ENCODE measurements at places on chromosomes 12 and 14.

GRCh38 chr14:33949411-33949893 lies 1.4 kb downstream of the EGLN3 start:
- no peak for DNase-seq

- DNase-seq = no peak
Measured at GRCh38 chr14:90717916-90718315, 98.3 kb downstream of the TTC7B start.

- DNase-seq = no peak
Measured at GRCh38 chr14:86462193-86462753, 932.3 kb downstream of the FLRT2 start.

GRCh38 chr12:74794522-74794921 lies 256.9 kb downstream of the ATXN7L3B start:
- DNase-seq = no peak

- peak; percentile 83 for DNase-seq
Measured at GRCh38 chr12:105455261-105455660, 124.8 kb downstream of the C12orf75 start.

GRCh38 chr14:76133103-76133502 lies 18.6 kb upstream of the GPATCH2L start:
- DNase-seq = no peak

DNA sequence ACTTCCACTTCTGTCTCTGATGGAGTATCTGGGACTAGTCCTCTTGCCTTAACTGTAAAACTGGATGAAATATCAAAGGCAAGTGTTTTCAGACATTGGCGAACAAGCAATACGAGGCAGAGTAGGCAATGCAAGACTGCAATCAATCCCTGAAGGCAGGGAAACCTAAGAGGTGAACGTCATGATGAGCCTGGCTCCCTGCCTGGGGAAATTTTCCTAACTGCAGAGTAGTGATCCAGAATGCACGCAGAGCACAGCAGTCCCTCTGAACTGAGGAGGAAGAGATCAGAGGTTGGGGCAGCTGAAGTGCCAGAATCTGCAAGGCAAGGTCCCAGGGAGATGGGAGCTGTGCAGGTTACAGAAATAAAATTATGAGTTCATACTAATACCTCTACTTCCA lies 18.5 kb downstream of the BHLHE41 start:
- DNase-seq = no peak

DNA sequence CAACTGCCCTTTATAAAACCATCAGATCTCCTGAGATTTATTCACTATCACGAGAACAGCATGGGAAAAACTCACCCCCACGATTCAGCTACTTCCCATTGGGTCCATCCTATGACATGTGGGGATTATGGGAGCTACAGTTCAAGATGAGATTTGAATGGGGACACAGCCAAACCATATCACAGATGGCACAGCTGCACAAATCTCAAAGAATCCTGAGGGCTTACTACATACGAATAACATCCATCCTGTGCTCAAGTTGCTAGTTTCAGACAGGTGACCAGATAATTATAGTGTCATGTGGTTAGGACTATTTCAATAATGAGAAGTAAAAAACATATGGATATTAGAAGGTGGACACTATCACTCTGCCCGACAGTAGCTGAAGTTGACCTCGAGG lies 211.2 kb downstream of the NUAK1 start:
- DNase-seq = no peak

DNA sequence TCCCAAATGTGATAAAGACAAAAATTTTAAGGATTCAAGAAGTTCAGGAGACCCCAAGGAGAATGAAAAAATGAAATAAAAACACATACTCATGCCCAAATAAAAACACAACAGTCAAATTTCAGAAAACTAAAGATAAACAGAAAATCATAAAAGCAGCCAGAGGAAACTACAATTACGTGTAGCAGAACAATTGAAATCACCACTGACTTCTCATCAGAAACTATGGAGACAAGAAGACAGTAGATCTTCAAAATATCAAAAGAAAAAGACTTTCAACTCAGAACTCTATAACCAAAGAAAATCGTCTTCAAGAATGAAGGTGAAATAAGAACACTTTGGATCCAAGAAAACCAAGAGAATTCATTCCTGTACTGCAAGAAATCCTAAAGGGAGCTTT lies 54.9 kb downstream of the DIO3 start:
- DNase-seq = no peak

GRCh38 chr14:96150214-96150613 lies 54.4 kb upstream of the BDKRB2 start:
- no peak for DNase-seq

GRCh38 chr12:24991209-24992049 lies 42.5 kb upstream of the BCAT1 start:
- peak; percentile 82 for DNase-seq

- DNase-seq = peak; percentile 44
Measured at GRCh38 chr12:95611676-95612309, 60.5 kb upstream of the USP44 start.

GRCh38 chr12:26361964-26362363 lies 166.6 kb downstream of the SSPN start:
- no peak for DNase-seq

GRCh38 chr12:29241821-29242591 lies 92.9 kb downstream of the FAR2 start:
- DNase-seq = no peak

DNA sequence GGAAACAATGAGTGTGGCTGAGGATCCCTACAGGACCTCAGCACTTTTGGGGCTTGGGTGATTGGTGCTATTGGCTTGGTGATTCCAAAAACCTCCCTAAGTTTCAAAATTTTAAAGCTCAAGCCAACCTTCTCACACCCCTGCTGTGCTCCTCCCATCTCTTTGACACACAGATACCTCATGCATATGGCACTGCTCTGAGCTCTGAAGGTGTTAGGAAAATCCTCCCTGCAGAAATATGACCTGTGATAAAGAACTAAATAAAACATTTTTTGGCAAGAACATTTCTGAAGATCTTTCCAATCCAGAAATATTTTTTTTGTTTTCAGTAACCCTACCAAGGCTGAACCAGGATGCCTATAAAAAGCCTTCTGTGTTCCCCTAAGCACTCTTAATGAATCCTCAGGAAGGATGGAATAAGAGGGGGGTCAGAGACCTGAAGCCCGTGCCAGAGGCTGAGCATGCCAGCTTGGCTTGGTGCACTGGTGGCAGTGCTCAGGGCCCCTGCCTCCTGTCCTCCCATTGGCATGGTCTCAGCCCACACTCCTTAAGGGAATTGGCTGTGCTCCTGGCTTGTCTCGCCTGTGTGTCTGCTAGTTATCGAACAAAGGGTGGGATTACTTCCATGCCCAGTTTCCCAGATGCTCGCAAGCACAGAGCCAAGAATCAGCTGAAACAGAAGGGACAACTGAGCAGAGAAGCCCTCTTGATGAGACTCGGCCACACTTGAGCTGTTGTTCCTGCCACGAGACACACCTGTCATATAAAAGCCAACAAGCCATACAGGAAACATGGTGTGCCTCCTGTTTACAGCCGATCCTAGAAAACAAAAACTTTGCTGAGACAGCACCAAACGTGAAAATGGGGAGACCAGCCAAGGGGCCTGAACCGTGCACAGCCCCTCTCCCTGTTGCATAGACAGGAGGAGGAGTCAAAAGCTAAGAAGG lies 132.7 kb upstream of the EEA1 start:
- peak; percentile 46 for DNase-seq

GRCh38 chr12:21677622-21678277 lies 20.1 kb upstream of the LDHB start:
- no peak for DNase-seq

GRCh38 chr12:88576866-88577265 lies 3.4 kb downstream of the KITLG start:
- DNase-seq = no peak

DNA sequence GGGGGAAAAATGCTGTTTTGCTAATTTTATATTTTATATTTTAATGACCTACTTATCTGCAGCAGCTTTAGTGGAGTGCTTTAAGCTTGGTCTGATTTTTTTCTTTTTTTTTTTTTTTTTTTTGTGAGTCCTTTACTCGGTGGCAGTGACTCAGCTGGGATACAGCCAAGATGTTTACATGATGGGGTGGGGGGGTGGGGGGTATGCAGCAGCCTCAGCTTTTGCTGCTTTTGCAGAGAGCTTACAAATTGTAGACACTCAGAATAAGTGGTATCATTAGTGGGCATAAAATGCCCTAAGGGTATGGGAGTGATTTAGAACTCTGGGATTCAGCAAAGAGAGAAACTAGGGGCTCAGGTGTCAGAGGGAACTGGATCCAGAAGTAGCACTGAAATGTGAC lies 38.2 kb upstream of the ARHGAP5 start:
- no peak for DNase-seq

DNA sequence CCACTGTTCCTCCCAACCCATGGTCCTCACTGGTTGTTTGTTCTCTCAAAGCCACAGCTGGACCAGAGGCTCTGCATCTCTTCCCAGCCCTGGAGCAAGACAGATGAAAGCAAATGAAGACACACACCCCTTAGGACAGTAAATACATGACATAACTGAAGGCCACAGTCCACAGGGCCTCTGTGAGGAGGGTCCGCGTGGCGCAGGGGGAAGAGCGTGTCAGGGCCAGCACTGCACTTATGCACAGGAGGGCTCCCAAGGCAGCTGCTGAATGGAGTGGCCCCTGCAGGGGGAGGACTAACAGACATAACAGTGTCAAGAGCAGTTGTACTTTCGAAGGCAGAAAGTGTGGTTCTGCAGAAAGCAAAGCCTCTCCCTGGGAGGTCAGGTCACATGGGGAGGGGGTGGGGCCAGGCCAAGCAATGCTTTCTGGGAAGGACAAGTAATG lies 79.9 kb downstream of the CHGA start:
- peak; percentile 12 for DNase-seq

- DNase-seq = no peak
Measured at GRCh38 chr12:111068290-111068689, 147.9 kb upstream of the MYL2 start.

- DNase-seq = no peak
Measured at GRCh38 chr14:83624541-83624940, 1905.4 kb upstream of the FLRT2 start.

DNA sequence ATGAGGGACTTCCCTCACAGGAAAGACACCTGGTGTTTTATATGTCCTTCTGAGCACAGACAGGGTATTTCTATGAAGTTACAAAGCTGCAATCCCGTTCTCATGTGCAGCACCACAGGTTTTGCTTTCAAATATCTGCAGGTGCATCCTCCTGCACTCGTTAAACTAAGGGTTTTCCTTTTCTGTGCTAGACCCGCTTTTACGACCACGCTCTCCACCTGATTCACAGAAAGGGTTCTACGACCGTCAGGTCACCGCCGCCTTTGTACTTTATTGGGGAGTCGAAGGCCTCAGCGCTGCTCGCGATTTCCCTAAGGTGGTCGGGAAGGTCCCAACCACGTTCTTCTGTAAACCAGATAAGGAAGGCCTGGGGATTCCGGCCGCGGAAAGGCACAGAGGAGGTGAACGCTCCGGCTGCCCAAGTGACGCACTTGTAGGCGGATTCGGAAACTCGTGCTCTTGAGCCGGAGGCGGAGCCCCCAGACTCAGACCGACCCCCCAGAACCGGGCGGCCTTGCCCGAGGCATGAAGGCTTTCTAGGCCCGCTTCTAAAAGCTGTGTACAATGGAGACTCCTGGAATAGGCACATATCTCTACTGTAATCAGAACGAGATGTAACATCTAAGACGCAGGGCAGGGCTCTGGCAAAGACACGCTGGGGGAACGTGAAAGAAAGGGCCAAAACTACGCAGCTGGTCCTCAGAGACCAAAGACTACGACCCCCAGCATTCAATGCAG lies 995 bp upstream of the HSP90B1 start:
- peak; percentile 97 for DNase-seq

- peak; percentile 89 for DNase-seq
Measured at GRCh38 chr12:132133952-132134652, 10.0 kb downstream of the DDX51 start.

DNA sequence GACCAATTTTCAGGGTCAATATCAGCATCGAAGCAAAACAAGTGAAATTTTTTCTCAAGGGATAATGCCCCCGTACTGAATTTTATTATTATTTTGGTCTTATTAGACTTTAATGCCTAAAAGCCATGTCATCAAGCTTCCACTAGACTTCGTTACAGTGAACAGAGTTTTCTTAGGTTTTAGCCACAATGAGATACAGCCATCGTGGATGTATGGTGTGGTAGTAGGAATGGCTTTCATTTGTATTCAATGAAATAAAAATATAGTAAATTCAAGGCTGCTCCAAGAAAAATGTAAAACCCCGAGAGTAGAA lies 11.7 kb downstream of the TAOK3 start:
- DNase-seq = no peak

DNA sequence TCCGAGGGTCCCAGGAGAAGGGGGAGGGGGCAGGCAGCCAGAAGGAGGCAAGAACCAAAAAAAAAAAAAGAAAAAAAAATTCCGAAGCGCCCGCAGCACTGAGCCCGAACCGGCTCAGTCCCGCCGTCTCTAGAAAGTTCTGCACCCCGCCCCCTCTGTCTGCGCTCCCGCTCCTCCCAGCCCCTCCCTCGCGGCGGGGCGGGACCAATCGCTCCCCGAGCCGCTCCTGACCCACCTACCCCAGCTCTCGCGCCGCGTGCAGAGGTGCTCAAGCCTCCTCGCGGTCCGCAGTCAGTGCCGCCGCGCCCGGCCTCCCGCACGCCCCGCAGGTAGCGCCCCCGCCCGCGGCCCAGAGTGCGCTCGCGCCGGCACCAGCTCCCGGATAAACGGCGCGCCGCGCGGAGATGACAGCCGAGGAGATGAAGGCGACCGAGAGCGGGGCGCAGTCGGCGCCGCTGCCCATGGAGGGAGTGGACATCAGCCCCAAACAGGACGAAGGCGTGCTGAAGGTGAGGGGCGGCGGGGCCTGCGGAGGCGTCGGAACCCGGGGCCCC lies at the start of gene FKBP4:
TSS of gene FKBP4 (plus strand) at position 235 of the 554 bp plus-strand sequence. CDS start at position 405, 170 bp downstream.
- peak; percentile 75 for DNase-seq

DNA sequence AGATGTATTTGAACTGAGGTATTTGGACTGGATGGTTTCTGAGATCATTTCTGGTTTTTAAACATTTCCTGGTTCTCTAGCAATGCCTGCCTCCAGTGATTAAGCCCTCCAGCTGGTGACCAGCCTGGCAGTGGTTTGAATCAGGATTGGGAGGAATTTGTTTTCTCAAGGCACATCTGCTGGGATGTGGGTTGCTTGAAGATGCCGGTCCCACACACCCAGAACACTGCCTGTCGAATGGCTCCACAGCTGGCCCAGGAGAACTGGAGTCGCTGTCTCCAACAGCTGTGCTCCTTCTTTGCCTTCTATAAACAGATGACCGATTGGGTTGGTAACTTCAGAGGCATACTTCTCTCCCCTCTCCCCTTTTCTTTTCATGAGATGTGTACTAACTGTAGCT lies 258.0 kb upstream of the DDHD1 start:
- DNase-seq = no peak

DNA sequence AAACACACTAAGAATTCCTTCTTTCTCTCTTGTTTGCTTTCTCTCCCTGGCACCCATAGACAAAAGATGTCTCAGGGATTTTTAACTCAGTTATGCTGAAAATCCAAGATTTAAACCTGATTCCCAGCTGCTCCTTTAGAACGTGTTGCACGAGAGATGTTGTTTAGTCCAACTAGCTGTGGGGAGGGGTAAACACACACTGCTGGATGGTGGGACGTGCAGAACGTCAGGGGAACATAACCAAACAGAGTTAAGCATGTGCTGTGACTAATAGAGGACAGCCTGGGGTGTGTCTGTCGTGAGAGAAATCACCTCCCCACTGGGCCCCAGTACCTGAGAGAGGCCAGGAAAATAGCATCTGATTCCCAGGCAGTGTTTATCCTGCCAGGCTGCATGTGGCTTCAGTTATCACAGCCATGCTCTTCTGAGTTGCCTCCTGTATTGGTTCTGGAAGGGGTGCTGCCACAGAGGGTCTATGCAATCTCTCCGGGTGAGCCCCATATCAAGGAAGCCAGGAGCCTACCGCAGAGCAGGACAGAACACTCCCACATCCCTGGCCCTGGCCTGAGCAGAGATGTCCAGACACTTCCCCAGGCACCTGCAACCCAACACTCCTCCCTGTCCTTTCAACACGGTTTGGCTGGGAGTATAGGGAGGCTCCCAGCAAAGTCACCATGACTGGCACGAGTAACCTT lies 112.7 kb upstream of the EGLN3 start:
- DNase-seq = no peak

All from NCI-H510A treated with DMSO at 0.1 percent for 48 hours (cell line).